ENCODE measurements at places on chromosomes 7 and 10.

DNA sequence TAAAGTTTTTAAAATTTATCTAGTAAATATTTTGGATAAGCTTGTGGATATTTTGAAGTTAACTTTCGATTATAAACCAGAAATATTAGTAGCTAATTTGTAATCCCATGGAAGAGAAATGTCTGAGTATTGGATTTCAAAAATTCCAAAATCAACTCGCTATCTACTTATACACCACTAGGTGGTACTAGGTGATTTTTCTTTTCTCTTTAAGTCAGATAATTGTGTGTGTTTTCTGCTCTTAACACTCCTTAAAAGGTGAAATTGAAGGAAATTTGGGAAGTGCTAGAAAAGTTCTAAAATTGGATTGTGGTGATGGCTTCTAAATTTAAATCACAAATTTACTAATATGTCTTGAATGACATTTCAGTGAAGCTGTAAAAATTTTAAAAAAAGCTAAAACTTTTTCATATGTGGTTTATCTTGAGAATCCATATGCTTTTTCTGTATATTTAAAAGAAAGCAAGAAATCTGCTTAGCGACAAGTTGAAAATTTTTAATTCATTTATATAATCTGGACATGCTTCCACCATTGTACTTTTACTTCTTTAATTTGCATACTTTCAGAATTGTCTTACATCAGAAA lies 90.2 kb downstream of the IPMK start:
- no peak for DNase-seq

GRCh38 chr7:109179601-109180000 lies 609.9 kb downstream of the DNAJB9 start:
- no peak for DNase-seq

- no peak for DNase-seq
These were observed 60.5 kb downstream of the RSU1 start for GRCh38 chr10:16756561-16757221.

DNA sequence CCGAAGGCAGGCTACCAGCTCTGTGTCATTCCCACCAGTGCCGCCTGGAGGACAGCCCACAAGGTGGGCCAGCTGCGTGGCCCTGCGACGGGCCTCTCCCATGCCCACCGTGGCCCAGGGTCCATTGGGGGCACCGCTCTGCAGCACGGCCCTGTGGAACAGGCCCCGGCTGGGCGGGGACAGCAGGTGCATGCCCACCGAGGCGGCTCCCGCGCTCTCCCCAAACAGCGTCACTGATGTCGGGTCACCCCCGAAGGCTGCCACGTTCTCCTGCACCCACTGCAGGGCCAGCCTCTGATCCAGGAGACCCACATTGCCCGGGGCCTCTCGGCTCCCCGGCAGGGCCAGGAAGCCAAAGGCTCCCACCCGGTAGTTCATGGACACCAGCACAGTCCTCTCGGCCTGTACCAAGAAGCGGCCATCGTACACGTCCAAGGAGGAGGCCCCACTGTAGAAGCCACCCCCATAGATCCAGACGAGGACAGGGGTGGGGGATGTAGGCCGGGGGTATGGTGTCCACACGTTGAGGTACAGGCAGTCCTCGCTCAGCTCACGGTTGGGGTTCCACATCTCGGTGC lies 2.3 kb downstream of the ACHE start:
- no peak for DNase-seq

GRCh38 chr10:128522551-128523308 lies 396.5 kb upstream of the MKI67 start:
- DNase-seq: no peak

- peak; percentile 79 for DNase-seq
These were observed 425 bp downstream of the CASD1 start for GRCh38 chr7:94509887-94510581.

DNA sequence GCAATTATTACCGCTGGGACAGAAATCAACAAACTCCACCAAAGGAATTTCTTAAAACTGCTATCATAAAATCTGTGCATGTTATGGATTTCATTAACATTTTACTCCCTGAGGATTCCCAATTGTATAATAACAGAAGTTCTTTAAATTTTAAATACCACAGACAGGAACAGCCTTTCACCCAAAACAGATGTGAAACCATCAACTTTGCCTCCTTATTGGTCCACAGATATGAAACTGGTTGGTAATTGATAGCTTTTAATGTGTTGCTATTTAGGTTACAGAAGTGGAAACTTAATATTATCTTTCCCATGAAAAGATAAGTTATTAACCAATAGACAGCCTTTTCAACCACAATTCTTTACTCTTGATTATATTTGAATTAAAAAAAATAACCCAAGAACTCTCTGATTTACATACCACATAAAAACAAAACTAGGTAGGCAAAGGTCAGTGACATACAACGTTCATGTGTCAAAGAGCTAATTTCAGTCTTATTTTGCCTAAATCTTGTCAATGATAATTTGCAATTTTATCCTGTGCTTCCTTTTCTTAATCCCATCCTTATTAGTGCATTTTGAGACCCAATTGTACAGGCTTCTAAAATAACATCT lies 90.0 kb downstream of the NRP1 start:
- no peak for DNase-seq

- no peak for DNase-seq
These were observed 22.7 kb downstream of the CYP2C19 start for GRCh38 chr10:94785211-94785610.

GRCh38 chr10:104640339-104641186 lies 527 bp upstream of the SORCS3 start:
- DNase-seq: no peak

DNA sequence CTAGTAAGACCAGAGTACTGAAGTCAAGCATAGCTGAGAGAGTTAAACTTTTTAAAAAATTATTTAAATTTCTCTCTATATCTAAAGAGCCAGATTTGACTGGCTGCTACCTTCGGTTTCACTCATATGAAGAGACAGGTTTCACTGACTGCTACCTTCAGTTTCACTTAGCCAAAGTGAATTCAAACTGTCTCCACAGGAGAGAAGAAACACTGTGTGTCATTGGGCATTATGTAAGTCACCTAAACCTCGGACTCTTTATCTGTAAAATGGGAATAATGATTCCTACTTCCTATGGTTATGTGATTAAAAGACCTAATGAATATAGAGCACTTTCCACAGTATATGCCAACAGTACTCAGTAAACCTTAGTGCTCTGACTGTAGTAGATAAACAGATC lies 41.6 kb upstream of the MET start:
- no peak for DNase-seq

GRCh38 chr10:129855836-129856563 lies 108.1 kb downstream of the EBF3 start:
- no peak for DNase-seq

GRCh38 chr10:4720463-4720862 lies 105.5 kb upstream of the AKR1E2 start:
- no peak for DNase-seq

DNA sequence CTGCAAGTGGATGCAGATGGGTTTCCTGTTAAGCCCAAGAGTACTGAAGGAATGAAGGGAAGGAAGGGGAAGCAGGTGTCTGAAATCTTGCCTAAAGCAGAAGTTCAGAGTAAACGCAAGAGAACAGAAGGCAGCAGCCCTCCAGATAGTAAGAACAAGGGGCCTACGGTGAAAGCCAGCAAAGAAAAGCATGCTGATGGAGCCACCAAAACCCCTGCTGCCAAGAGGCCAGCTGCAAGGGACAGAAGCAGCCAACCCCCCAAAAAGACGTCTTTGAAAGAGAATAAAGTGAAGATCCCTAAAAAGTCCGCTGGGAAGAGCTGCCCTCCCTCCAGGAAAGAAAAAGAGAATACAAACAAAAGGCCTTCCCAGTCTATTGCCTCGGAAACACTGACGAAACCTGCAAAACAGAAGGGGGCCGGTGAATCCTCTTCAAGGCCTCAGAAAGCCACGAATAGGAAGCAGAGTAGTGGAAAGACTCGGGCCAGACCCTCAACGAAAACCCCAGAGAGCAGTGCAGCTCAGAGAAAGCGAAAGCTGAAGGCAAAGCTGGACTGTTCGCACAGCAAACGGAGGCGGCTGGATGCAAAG lies 152.5 kb downstream of the LCOR start:
- DNase-seq: no peak

- DNase-seq: no peak
These were observed at the start of gene KCNH2 for GRCh38 chr7:150978126-150978789. KCNH2 (minus strand) TSS chr7:150978321; CDS start chr7:150977913, 408 bp downstream.

- no peak for DNase-seq
These were observed 13.8 kb upstream of the PITRM1 start for GRCh38 chr10:3186368-3186767.

DNA sequence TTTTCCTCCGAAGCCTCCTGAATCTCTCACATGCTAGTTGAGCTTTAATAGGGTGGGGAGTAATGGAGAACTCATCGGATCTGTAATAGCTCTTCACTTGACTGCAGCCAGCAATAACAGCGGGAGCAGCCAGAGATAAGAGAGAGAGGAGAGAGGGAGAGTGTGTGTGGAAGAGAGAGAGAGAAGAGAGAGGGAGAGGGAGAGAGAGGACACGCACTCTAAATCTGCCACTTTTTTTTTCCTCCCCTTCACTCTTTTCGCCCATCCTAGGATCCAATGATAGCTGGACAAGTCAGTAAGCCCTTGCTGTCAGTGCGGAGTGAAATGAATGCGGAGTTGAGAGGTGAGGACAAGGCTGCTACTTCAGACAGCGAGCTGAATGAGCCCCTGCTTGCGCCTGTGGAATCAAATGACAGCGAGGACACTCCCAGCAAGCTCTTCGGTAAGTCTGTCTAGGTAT lies 107.9 kb downstream of the POU6F2 start:
- no peak for DNase-seq

DNA sequence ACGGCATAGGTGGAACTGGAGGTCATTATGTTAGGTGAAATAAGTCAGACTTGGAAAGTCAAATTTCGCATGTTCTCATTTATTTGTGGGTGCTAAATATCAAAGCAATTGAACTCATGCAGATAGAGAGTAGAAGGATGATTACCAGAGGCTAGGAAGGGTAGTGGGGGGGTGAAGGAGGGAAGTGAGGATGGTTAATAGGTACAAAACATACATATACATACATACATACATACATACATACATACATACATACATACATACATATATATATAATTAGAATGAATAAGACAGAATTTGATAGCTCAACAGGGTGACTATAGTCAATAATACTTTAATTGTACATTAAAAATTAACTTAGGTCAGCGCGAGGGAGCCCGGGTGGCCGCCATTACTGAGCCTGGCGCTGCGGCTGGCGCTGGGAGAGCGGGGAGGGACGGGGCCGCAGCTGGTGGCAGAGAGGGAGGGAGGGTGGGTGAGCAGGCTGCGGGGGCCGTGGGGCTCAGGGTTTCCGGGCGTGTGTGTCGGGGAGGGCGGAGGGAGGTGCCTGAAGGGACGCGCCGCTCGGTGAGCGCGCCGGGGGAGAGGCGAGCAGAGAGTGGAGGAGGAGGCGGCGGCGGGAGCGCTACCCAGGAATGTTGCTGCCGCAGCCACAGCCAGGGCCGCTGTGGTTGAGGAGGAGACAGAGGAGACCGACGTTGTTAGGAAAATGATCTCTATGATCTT lies 85.8 kb upstream of the EGFR start:
- DNase-seq: no peak

DNA sequence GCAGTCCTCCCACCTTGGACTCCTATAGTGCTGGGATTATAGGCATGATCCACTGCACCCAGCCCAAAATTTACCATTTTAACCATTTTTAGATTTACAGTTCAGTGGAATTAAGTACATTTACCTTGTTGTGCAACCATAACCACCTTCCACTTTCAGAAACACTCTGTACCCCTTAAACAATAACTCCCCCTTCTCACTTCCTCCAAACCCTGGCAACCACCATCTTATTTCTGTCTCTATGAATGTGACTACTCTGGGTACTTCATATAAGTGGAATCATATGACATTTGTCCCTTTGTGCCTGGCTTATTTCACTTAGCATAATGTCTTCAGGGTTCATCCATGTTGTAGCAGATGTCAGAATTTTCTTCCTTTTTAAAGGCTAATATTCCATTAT lies 33.6 kb downstream of the SUFU start:
- DNase-seq: no peak

- DNase-seq: no peak
These were observed 90.8 kb downstream of the ZFAND4 start for GRCh38 chr10:45581582-45582385.

DNA sequence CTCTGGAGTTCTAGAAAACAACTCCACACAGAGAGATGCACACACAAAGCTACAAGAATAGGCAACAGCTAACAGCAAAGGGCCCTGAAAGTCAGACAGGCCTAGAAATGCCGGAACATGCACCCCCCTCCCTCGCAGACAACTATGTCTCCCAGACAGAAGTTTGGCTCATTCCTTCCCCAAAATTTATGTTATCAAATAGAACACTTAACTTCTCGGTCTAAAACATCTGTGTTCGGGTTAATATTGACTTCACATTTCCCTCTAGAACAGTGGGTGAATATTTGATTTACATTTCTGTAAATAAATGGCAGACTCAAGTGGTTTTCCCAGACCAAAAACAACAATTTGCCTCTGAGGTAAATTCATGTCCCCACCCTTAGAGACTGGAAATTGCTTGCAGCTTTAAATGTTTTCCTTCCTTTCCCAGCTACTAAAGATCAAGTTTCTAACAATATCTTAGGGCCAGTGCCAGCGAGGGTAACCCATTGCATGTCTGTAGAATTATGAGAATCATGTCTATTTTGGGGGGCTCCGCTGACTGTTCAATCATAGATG lies 92.5 kb upstream of the INHBA start:
- DNase-seq: no peak

- DNase-seq: no peak
These were observed 63.4 kb downstream of the CRPPA start for GRCh38 chr7:16357921-16358320.

GRCh38 chr7:5274441-5274840 lies 8.3 kb upstream of the SLC29A4 start:
- no peak for DNase-seq

DNA sequence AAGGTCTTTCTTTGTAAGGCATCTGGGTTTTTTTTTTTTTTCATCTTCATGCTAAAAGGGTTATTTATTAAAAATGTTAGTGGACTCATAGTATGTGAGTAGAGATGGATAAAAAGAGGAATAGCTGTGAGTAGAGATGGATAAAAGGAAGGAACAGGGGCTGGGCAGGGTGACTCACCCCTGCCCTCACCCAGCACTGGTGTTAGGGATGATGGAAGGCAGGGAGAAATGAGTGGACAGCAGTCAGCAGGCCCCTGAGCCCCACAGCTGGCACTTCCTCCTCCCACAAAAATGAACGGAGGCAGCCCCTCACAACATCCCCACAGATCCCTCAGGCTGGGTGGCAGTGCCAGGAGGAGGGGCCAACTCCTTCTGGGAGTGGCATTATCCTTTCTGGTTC lies 39.3 kb downstream of the ANTXRL start:
- no peak for DNase-seq

- no peak for DNase-seq
These were observed 134.4 kb downstream of the SLC16A9 start for GRCh38 chr10:59575269-59575668.

GRCh38 chr10:66483966-66484365 lies 441.9 kb upstream of the LRRTM3 start:
- DNase-seq: no peak

DNA sequence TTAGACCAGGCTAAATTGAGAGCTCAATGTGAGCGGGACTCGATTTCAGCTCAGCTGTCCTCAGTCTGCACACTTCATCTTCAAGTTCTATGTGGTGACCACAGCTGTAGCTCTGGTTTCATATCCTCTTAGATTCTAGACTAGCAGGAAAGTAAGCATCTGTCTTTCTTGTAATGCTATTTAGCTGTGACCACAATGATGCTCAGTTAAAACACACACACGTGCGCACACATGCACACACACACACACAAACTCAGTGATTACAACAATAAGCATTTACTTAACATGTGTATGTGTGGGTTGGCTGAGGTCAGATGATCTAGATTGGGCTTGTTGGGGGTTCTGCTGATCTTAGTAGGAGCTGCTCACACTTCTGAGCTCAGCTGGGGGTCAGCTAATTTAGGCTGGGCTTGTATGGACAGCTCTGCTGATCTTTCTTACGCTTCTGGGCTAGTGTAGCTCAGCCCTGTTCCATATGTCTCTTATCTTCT lies 82.5 kb downstream of the ZNF365 start:
- DNase-seq: no peak
